ENCODE measurements at places on chromosomes 1 and 21.

DNA sequence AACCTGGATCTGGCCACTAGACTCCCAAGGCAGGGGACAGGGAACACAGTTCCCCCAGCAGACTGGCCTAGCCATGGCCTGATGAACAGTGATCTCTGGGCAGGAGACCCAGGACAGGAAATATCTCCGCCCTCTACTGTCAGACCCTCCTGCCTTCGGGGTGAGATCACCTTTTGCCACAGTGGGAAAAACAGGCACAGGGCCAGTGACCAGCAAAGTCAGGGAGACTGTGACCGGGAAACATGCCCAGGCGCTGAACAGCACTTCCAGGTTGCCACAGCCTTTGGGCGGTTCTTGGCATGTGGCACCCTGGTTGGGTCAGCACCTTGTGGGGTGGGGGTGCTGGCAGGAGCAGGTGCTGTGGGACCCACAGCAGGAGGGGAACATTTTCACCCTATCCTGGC, 8.9 kb upstream of the ZNF669 start:
- H3K27me3 ChIP-seq = peaks cover 56% of the 10 kb centered on the region
- H3K36me3 ChIP-seq = peaks cover 2% of the 10 kb centered on the region
- H3K4me3 ChIP-seq = peak overlapping the region; percentile 35
- DNase-seq = no peak
- H3K4me1 ChIP-seq = peaks cover 4% of the 10 kb centered on the region
- no peak overlapping the region for H3K27ac ChIP-seq

- H3K36me3 ChIP-seq = no peaks in the 10 kb centered on the region
- H3K27ac ChIP-seq = no peak overlapping the region
- peaks cover 18% of the 10 kb centered on the region for H3K27me3 ChIP-seq
- H3K4me1 ChIP-seq = no peaks in the 10 kb centered on the region
- H3K4me3 ChIP-seq = no peak overlapping the region
Measured at GRCh38 chr1:223670458-223671159, 5.1 kb upstream of the CAPN8 start.

DNA sequence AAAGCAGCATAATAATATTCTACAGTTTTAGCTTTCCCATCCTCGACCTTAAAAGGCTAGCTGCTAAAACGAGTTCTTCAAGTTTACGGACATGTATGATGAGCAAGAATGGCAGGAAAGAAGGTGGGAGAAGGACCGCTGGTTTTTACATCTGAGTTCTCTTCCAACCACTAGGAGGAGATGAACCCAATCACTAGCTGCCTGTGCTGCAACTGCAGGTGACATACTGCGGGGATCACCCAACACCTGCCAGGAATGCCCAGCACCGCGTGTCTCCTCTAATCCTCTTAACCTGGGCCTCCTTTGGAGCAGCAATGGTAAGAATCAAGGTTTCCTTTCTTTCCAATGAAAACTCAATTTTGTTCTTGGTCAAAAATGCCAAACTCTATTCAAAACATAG, 23.5 kb downstream of the TOR3A start:
- DNase-seq = no peak
- H3K27ac ChIP-seq = no peak overlapping the region
- H3K4me3 ChIP-seq = no peak overlapping the region
- H3K27me3 ChIP-seq = no peaks in the 10 kb centered on the region
- peaks cover 8% of the 10 kb centered on the region for H3K36me3 ChIP-seq

DNA sequence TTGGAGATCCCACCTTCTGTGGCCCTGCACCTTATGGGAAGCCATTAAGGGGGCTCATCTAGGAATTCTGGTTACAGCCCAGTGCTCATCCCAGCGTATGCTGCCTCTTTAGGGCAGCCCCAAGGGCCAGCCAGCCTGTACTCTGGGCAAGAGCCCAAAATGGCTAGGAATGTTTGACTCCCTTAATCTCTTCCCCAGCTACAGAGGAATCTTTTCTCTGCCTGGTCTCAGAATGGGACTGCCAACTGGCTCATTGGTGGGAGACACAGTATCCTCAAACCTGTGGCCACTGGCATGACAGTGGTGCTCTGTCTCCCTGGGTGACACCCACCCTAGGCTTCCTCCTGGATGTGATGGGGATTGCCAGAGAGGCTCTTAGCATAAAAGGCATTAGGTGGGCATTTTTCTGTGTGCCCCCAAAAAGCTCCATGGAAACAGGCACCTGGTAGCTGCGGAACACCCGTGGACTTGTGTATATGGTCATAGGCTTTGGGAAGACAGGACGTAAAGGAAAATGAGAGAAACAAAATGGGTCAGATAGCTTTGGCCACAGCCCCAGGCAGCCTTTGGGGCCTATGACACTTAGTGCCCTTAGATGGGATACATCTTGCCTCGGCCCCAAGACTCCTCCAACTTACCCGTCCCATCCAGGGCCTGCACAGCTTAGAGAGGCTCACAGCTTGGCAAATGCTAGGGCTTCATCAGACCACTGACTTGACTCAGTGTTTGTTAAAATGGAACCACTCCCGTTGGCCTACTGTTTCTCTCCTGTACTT, 6.9 kb downstream of the TMEM81 start:
- H3K27ac ChIP-seq = no peak overlapping the region
- H3K4me3 ChIP-seq = no peak overlapping the region
- no peak for DNase-seq
- no peaks in the 10 kb centered on the region for H3K36me3 ChIP-seq

DNA sequence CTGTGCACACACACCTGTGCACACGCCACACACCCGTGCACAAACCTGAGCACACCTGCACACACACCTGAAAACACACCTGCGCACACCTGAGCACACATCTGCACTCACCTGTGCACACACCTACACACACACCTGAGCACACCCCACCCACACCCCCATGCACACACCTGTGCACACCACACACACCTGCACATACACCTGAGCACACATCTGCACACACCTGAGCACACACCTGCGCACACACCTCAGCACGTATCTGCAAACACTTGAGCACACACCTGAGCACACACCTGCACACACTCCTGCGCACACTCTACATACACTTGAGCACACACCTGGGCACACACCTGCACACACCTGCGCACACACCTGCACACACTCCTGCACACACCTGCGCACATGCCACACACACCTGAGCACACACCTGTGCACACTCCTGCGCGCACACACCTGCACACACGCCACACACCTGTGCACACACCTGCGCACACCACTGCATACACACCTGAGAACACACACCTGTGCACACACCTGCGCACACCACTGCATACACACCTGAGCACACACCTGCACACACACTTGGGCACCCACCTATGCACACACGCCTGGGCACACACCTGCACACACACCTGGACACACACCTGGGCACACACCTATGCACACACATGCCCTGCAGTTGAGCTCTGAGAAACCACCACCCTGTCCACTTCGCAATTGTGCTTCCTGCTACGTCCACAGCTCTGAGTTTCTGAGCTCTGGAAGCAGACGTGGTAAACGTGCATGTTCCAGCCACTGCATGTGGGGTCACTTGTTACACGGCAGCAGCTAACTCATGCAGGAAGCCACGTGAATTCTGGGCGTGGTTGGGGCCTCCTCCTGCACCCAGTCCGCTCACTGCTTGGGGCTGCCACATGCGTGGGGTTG, 8.0 kb upstream of the C1orf159 start:
- peak overlapping the region; percentile 58 for H3K27ac ChIP-seq
- H3K36me3 ChIP-seq = no peaks in the 10 kb centered on the region
- H3K27me3 ChIP-seq = peaks cover 21% of the 10 kb centered on the region
- no peak overlapping the region for H3K4me3 ChIP-seq
- DNase-seq = no peak
- H3K4me1 ChIP-seq = peaks cover 7% of the 10 kb centered on the region

- H3K36me3 ChIP-seq = no peaks in the 10 kb centered on the region
- DNase-seq = no peak
- H3K4me3 ChIP-seq = no peak overlapping the region
- H3K27ac ChIP-seq = no peak overlapping the region
- peaks cover 3% of the 10 kb centered on the region for H3K27me3 ChIP-seq
- peaks cover 8% of the 10 kb centered on the region for H3K4me1 ChIP-seq
Measured at GRCh38 chr1:236289492-236290131, 7.9 kb upstream of the ERO1B start.

Data from activated naive CD4-positive, alpha-beta T cell treated with anti-CD3 and anti-CD28 coated beads, Interleukin-2, amount 10 ng/mL, durations not matched to agents 7 days and 5 days (primary cell).